Epithelial cell of proximal tubule (primary cell): ENCODE measurements at places on chromosomes 3 and 15. TPM values are rescaled to one million over a fixed set of nuclear protein-coding genes. Genes with fewer than 3 reads are reported as not detected.

APBA2 gene
- total RNA-seq, result 30.0 and 36.5 TPM in 2 replicates

PFKFB4 gene
- 8.8 and 19.3 TPM in 2 replicates for total RNA-seq

ERICH6 gene
- not detected in 2 replicates for total RNA-seq

SERPINI2 gene
- total RNA-seq, result not detected in 2 replicates

CCR5 gene
- not detected in 2 replicates for total RNA-seq

GOLGA8S gene
- not detected in 2 replicates for total RNA-seq

C15orf62 gene
- total RNA-seq, result 0.63 and 2.7 TPM in 2 replicates

DET1 gene
- total RNA-seq, result 4.0 and 4.3 TPM in 2 replicates

CHRD gene
- not detected in 2 replicates for total RNA-seq

SPATA12 gene
- total RNA-seq, result 0.06 and 0.43 TPM in 2 replicates
